Activated naive CD4-positive, alpha-beta T cell treated with anti-CD3 and anti-CD28 coated beads for 36 hours (primary cell): ENCODE measurements at places on chromosomes 13 and 19. TPM values are rescaled to one million over a fixed set of nuclear protein-coding genes. Genes with fewer than 3 reads are reported as not detected.

Gene PLVAP
- total RNA-seq: not detected

Gene ATP4B
- total RNA-seq: not detected

Gene NDFIP2
- total RNA-seq: 90.8 TPM

Gene DOCK6
- total RNA-seq: 6.1 TPM

Gene HAUS5
- total RNA-seq: 42.5 TPM

Gene C2CD4C
- 0.10 TPM for total RNA-seq

Gene B3GNT8
- total RNA-seq: 0.29 TPM

Gene FFAR2
- not detected for total RNA-seq

Gene ZSWIM4
- 6.7 TPM for total RNA-seq

Gene MYO9B
- total RNA-seq: 78.6 TPM

Gene CEACAM7
- total RNA-seq: not detected

Gene LAIR2
- 0.69 TPM for total RNA-seq

Gene DIAPH3
- total RNA-seq: 24.3 TPM

Gene GADD45B
- total RNA-seq: 112 TPM

Gene GRIN2D
- total RNA-seq: 0.05 TPM

Gene SMIM17
- not detected for total RNA-seq

DNA sequence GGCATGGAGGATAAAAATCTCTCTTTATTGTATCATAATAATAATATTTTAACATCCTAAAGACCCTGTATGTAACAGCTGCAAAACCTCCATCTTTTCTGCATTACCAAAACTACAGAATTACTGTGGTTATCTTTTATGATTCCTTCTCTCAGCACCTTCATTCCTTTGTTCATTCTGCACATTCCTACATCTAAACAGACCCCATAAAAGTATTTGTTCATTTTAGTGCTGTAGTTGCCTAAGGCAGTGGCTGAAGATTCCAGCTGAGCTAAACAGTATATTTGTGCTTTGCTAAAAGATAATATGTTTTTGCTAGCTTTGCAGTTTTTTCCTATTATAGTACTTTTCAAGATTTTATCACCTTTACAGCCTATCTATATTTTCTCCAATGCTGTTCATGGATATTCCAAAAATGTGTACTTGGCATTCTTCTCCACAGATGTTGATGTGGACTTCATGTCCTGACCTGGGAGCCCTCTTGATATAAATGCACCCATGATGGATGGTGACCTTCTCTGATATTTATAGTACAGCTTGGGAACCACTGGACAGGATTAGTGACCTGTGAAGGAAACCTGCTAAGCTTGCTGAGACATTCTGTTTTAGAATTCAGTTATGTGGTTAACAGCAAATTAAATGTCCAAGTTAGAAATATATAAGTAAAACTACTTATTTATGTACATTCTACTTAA lies 2832.9 kb upstream of the PCDH20 start:
- DNase-seq: no peak

DNA sequence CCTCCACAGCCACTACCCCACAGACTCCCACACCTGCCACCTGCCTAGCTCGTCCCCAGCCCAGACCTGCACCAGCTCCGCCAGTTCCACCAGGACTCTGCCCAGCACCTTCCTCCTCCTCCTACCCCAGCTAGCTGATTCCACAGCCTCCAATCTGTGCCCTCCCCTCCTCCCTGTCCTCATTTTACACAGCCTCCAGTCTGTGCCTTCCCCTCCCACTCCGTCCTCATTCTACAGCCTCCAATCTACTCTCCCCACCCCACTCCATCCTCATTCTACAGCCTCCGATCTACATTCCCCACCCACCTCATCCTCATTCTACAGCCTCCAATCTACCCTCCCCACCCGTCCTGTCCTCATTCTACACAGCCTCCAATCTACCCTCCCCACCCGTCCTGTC lies 7.3 kb downstream of the MYDGF start:
- no peak for DNase-seq

- no peak for DNase-seq
Measured at GRCh38 chr19:55986487-55986886, at the start of gene NLRP5. Gene NLRP5, plus strand, starts transcription at chr19:55986775.

- peak; percentile 84 for DNase-seq
Measured at GRCh38 chr19:41872775-41873647, 4.1 kb upstream of the CD79A start.

- DNase-seq: no peak
Measured at GRCh38 chr13:110529522-110530311, 31.8 kb downstream of the RAB20 start.

GRCh38 chr13:43000676-43001075 lies 8.6 kb upstream of the EPSTI1 start:
- DNase-seq: no peak

DNA sequence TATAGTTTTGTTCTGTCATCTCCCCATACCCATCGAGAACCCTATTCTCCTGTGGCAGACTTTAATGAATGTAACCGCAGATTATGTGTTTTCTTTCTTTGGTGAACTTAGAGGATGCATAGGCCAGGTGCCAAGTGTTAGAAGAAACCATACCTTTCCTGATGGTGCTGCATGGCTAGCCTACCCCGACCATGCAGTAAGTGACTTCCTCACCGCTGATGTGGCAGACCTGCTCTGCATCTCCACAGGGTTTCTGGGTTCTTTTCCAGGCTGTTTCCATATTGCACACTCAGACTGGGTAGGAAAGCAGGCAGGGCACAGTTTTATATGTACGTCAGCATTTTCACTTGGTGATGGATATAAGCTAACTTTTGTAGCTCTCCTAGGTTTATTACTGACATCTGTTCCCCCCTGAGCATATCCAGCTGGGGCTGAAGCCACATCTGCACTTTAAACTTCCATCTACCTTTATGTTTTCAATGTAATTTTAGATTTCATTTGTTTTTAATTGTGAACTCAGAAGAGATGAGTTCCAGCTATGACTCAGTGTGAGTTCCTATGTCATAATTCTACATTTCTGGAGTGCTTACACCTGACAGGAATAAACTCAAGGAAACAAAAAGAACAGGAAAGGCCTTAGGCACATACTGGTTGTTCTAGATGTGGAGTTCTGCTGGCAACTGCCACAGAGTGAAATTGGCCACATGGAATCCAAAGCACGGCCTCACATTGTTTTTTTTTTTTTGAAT lies 42.3 kb downstream of the LRCH1 start:
- DNase-seq: no peak

DNA sequence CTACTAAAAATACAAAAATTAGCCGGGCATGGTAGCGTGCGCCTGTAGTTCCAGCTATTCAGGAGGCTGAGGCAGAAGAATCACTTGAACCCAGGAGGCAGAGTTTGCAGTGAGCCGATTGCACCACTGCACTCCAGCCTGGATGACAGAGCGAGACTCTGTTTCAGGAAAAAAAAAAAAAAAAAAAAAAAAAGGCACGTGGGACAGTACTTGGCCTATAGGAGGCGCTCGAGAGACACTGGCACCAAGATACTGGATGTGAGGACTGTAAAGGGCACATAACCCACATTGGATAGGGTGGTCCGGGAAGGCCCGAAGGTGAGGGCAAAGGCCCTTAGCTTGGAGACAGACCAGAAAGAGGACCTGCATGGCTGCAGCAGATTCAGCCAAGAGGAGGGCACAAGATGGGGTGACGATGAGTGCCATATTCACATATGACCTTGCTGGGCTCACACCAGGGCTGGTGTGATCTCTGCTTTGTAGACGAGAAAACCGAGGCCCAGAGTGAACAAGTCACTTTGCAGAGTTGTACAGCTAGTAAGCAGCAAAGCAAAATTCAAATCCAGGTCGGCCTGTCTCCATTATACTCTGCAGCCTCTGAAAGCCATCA lies 89.4 kb downstream of the DPF1 start:
- DNase-seq: peak; percentile 54

DNA sequence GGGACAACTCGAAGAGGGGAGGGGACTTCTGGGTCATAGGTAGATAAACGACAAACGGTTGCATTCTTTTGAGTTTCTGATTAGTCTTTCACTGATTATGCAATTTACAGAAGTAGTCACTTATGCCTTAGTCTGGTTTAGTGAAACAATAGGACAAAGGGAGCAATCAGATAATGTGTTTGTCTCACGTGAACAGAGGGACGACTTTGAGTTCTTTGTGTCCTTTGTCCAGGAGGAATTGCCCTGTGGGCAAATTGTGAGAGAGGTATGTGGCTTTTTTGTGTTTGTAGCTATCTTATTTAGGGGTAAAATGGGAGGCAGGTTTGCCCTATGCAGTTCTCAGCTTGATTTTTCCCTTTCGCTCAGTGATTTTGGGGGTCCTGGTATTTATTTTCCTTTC lies 362.9 kb upstream of the PCDH20 start:
- no peak for DNase-seq

- no peak for DNase-seq
Measured at GRCh38 chr19:10615429-10616023, 9.8 kb upstream of the SLC44A2 start.

DNA sequence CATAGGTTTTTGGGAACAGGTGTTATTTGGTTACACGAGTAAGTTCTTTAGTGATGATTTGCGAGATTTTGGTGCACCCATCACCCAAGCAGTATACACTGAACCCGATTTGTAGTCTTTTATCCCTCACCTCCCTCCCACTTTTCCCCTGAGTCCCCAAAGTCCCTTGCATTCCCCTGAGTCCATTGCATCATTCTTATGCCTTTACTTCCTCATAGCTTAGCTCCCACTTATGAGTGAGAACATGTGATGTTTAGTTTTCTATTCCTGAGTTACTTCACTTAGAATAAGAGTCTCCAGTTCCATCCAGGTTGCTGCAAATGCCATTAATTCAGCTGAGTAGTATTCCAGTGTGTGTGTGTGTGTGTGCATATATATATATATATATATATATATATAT lies 97.2 kb upstream of the EDNRB start:
- no peak for DNase-seq

GRCh38 chr13:46369506-46370277 lies 17.4 kb downstream of the RUBCNL start:
- DNase-seq: no peak

GRCh38 chr19:50796128-50796633 lies 6.0 kb downstream of the ACP4 start:
- no peak for DNase-seq

- DNase-seq: no peak
Measured at GRCh38 chr13:81757348-81757970, 1416.5 kb upstream of the SPRY2 start.

DNA sequence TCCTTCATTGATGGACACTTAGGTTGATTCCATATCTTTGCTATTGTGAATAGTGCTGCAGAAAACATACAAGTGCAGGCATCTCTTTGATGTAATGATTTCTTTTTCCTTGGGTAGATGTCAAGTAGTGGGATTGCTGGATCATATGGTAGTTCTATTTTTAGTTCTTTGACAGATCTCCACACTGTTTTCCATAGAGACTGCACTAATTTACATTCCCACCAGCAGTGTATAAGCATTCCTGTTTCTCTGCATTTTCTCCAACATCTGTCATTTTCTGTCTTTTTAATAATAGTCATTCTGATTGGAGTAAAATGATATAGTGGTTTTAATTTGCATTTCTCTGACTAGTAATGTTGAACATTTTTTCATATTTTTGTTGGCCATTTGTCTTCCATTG lies 116.7 kb downstream of the LMO7 start:
- DNase-seq: no peak

DNA sequence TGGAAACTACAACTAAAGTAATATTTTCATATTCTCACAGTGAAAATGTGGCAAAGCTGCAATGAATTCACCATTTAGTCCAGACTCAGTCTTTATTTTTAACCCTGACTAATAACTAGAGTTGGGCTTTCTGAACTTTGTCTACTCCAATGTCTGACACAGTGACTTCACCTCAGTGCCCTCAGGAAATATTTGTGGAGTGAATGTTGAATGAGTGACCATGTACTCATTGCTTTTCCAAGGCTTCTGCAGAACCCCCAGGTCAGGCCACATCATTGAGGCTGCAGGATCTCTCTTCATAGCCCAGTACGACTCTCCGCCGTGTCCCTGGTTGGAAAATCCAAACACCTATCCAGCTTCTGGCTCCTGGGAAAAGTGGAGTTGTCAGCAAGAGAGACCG lies 1.8 kb downstream of the ZNF175 start:
- DNase-seq: no peak

DNA sequence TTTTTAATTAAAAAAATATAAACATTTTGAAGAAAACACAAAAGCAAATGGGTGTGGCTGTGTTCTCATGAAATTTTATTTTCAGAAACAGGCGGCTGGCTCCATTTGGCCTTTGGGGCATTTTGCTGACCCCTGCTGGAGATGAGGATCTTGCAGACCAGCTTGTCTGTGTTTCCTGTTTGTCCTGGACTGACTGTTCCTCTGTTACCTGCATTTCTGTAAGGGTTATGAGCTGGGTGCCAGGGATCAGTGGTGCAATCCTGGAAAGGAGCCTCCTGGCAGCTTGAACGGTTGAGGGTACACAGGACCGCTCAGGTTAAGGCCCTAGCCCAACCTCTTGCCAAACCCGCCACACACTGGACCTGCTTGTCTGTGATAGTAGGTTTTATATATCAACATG lies 49.9 kb downstream of the ZNF787 start:
- DNase-seq: no peak

DNA sequence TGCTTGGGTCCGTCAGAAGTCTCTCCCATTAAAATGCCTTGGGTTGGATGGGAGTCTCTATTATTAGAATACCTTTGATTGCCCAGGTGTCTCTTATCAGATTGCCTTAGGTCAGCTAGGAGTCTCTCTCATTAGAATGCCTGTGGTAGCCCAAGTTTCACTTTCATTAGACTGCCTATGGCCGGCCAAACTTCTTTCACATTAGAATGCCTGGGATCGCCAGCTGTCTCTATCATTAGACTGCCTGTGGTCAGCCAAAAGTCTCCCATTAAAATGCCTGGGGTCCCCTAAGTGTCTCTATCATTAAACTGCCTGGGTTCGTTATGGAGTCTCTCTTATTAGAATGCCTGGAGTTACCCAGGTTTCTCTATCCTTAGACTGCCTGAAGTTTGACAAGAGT lies 1476.7 kb downstream of the UQCRFS1 start:
- DNase-seq: no peak

DNA sequence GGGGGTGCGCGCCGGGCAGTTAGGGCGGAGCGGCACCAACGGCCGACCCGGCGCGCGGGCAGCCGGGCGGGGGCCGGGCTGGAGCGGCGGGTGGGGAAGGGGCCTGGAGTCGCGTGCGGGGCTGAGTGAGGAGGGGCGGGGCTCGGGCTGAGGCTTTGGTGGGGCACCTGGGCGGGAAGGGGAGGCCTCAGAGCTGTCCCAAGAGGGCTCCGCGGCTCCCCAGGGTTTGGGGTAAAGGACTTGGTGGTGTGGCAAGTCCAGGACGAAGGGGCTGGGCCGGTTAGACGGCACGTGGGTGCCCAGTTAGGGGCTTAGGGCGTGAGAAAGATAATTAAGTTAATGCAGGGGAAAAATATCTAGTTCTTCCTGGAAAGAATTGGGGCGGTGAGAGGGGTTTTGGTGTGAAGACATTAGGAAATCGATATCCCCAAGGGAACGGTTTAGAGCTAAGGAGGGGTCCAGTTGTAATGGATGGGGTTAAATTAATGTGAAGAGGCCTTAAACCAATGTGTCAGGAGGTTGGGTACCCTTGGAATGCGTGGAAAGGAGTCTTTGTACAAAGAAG lies 496 bp downstream of the ZNF574 start:
- DNase-seq: peak; percentile 49

GRCh38 chr13:34655554-34655953 lies 286.5 kb upstream of the NBEA start:
- no peak for DNase-seq

- DNase-seq: peak; percentile 88
Measured at GRCh38 chr19:42199440-42200115, 17.9 kb downstream of the DEDD2 start.

- DNase-seq: no peak
Measured at GRCh38 chr13:110187641-110188161, 119.3 kb downstream of the COL4A1 start.
